Neural progenitor cell (in vitro differentiated cells): ENCODE measurements at places on chromosomes 3 and 15.

GRCh38 chr3:60536420-60536819, 714.8 kb downstream of the FHIT start:
- no peak for DNase-seq

- no peak for DNase-seq
Observed at GRCh38 chr3:122232485-122232884, 49.0 kb downstream of the CASR start.

- no peak for DNase-seq
Observed at GRCh38 chr3:8988384-8988655, 25.0 kb upstream of the RAD18 start.

GRCh38 chr15:58148633-58149445, 10.7 kb downstream of the AQP9 start:
- DNase-seq: no peak

GRCh38 chr3:178159691-178160220, 376.5 kb upstream of the KCNMB2 start:
- DNase-seq: peak; percentile 39
